ENCODE measurements at places on chromosomes 4 and X.

- DNase-seq, result no peak
Observed at GRCh38 chr4:28709891-28710290, 1849.2 kb downstream of the STIM2 start.

GRCh38 chrX:30997411-30997810, 74.4 kb downstream of the FTHL17 start:
- DNase-seq, result no peak

DNA sequence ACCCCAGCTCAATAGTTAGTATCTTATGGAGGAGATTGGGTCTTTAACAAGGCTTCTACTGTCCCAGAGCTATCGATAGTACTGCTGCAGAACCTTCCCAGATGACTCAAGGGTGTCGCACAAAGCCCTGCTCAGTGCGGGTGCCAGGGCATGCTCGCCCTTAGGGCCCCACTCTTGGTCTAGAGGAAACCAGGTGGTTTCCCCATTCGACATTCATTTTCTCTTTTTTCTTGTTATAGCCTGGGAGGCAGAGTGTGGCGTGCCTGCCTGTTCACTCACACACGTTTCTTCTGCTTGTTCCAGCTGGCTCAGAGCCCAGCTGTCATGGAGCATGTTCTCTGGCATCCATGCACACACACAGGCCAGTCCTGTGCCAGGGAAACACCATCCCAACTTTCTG, 144.5 kb downstream of the SMIM20 start:
- DNase-seq, result no peak

DNA sequence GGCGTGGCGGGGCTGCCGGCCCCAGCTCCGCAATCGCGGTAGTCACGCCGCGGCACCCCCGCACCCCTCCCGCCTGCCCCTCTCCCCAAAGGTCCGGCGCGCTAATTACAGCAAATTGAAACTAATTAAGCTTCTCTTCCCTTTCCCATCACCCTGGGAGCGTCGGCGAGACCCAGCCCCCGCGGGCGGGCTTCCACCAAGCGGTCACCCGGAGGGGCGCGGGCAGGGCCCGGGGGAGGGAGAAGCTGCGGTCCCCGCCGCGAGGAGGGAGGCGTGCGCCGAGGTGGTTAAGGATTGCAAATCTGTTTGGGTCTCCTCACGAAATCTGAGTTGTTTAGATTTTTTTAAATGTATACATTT, 13.1 kb downstream of the ARX start:
- no peak for DNase-seq

- DNase-seq, result no peak
Observed at GRCh38 chrX:1167918-1168481, 44.4 kb downstream of the CRLF2 start.

DNA sequence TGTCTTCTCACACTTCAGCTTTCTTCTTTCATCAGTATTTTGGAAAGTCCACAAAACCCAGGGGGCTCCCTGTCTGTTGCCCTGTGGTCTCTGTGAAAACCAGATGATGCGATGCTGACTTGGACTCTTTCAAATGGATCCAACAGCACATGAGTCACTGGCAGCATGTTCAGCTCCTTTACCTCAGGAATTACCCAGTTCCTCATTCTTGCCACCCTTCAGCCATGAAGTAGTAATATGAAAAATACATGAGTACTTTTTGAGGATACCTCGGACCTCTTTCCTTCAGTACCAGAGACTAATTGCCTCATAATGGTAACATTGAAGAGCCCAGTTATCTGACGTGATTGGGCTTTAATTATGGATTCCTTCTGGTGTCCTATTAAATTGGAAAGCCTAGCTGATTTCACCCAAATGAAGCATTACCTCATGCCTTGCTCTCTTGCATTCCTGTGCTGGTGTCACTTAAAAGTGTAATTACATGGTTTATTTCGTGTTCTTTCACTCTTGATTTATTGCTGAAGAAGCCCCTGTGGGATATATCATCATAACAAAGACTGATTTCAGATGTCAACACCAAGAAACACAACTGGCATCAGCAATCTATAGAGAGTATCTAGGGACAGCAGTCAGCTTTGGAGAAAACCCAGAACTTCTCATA, 63.4 kb downstream of the NFKB1 start:
- no peak for DNase-seq

GRCh38 chr4:173211838-173212237, 43.2 kb downstream of the GALNT7 start:
- no peak for DNase-seq

DNA sequence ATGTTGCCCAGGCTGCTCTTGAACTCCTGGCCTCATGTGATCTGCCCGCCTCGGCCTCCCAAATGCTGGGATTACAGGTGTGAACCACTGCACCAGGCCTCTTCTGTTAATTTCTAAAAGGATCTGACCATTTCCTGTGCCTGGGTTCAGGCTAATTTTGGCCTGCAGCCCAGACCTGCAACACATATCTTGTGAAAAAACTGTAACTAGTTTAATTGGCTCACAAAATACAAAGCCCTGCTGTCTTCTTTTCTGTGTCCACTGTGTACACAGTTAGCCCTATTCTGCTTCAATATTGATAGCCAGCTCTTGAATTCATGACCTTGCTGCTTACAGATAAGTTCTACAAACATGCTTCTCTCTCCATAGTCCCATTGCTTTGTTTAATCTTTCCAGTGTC, 753.5 kb downstream of the PDHA2 start:
- no peak for DNase-seq

DNA sequence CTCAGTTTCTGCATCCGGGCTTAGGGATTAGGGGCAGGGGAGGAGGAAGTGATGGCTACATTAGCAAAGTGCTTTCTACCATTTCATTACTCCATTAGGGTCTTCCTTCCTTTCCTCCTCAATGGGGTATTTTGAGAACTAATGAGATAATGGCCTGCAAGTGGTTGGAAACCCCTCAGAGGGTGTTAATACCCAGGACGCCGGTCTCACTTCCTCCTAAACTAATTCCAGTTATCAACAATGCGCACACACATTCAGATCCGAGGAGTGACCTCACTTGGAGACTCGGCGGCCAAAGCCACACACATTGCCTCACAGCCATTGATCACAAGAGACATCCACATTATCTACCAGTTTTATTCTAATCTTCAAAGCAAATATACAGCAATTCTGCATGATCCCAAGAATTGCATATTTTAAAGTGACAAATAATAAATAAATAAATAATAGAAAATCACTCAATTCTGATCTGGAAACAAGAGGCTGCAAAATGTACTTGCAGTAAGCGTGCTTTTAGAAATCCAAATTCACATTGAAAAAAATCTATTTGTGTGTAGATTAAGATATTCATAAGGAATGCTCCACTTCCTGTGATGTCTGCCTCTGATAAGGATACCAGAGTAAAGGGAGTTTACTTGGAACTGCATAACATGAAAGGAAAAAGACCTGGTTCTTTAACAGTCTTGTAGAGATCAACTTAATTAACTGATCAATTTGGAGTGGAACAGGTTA, 329.1 kb downstream of the FBXW7 start:
- no peak for DNase-seq

DNA sequence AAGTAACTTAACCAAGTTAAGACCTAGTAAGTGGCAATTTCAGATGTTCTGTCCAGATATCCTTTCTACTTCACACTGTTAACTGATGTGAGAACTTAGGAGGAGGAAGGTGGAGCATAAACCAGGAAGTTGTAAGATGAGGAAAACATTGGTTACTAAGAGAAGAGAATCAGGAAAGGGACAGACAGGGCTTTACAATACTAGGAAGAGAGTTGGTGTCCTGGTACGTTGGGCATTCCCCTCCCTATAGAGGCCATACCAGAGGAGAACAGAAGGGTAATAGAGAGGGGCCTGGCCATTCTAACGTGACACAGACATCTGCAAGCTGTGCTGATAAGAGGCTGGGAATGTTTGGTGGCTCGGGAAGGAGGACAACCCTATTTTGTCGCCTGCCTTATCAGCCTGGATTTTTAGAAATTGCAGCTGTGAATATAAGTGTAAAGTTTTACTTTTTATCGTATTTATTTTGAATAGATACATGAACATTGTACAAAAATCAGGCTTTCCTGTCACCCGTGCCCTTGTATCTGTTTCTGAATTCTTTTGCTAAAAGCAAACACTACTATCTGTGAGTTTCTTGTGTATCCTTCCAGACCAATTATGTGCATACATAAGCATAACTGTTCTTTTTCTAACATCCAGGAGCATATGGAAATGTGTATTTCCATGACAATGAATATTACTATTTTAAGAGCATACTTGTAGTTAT, 53.5 kb upstream of the HPRT1 start:
- peak; percentile 4 for DNase-seq
